ENCODE measurements at places on chromosomes 3 and 15. TPM values are rescaled to one million over a fixed set of nuclear protein-coding genes. Genes with fewer than 3 reads are reported as not detected.

The KNG1 gene
- total RNA-seq, result 8.7 TPM

The NR2E3 gene
- 0.19 TPM for total RNA-seq

The CLDN11 gene
- total RNA-seq, result 2.4 TPM

The GP5 gene
- total RNA-seq, result 0.22 TPM

The CAND2 gene
- total RNA-seq, result 7.1 TPM

The STAB1 gene
- 379 TPM for total RNA-seq

The XIRP1 gene
- total RNA-seq, result 0.09 TPM

The MNS1 gene
- total RNA-seq, result 5.6 TPM

The ZNF280D gene
- 50.0 TPM for total RNA-seq

The PPP1R14D gene
- not detected for total RNA-seq

The ARGFX gene
- not detected for total RNA-seq

The NR2F2 gene
- 191 TPM for total RNA-seq

The ADAMTS7 gene
- total RNA-seq, result 3.1 TPM

The SSR3 gene
- total RNA-seq, result 132 TPM

The FMN1 gene
- total RNA-seq, result 44.8 TPM

The SLC6A11 gene
- 0.38 TPM for total RNA-seq

The DAPK2 gene
- total RNA-seq, result 3.0 TPM

The MST1R gene
- total RNA-seq, result 29.6 TPM

The EIF2B5 gene
- 36.9 TPM for total RNA-seq

The SYNPR gene
- total RNA-seq, result not detected

The HGD gene
- 72.0 TPM for total RNA-seq

The ZWILCH gene
- total RNA-seq, result 9.0 TPM

The MLF1 gene
- 16.9 TPM for total RNA-seq

The PRSS50 gene
- 0.35 TPM for total RNA-seq

The PLEKHO2 gene
- 48.6 TPM for total RNA-seq

The ADGRG7 gene
- not detected for total RNA-seq

The PPARG gene
- 19.2 TPM for total RNA-seq

The SPATA12 gene
- total RNA-seq, result not detected

The COLQ gene
- total RNA-seq, result 4.3 TPM

The OCA2 gene
- total RNA-seq, result 2.5 TPM

The KLHL25 gene
- total RNA-seq, result 8.4 TPM

The LDHAL6B gene
- not detected for total RNA-seq

The FAM81A gene
- 10.4 TPM for total RNA-seq

The SLC6A1 gene
- 2.1 TPM for total RNA-seq

The KY gene
- 0.50 TPM for total RNA-seq

The MEGF11 gene
- 41.8 TPM for total RNA-seq

The IL17RE gene
- total RNA-seq, result 8.5 TPM

The CHRFAM7A gene
- 2.7 TPM for total RNA-seq

The FES gene
- 33.5 TPM for total RNA-seq

The REC114 gene
- total RNA-seq, result not detected

The RPSA gene
- total RNA-seq, result 806 TPM

The NR1I2 gene
- total RNA-seq, result 0.38 TPM

The PRR20G gene
- not detected for total RNA-seq

The ATRIP gene
- 6.7 TPM for total RNA-seq

The ADPRH gene
- 15.0 TPM for total RNA-seq

The MESP2 gene
- total RNA-seq, result 0.47 TPM

Data from kidney (tissue), 22 donors.